ENCODE measurements at places on chromosomes 3 and 15.

- DNase-seq = no peak
Observed at GRCh38 chr3:67712259-67712658, 57.8 kb upstream of the SUCLG2 start.

- no peak for DNase-seq
Observed at GRCh38 chr3:97736928-97737327, 27.6 kb upstream of the ARL6 start.

GRCh38 chr15:55638764-55639163 is 50.6 kb upstream of the PYGO1 start:
- no peak for DNase-seq

- DNase-seq = no peak
Observed at GRCh38 chr3:52039846-52040245, 16.5 kb downstream of the DUSP7 start.

GRCh38 chr3:49013738-49014660 is 4.4 kb downstream of the DALRD3 start:
- peak; percentile 67 for DNase-seq

DNA sequence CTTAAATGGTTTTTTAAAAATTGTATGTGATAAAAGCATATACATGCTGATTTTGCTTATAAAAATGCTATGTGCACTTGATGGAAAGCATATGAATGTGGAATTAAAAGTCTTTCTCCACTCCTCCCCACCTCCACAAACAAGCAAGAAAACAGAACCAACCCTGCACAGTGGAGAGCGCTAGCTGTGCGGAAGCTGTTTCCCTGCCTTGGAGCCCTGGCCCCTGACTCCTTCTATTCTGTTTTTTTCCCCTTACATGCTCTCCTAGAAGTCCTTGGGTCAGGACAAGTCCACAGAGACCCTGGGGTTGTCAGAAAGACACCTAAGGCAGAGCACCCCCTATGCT is 64.2 kb downstream of the BOC start:
- DNase-seq = no peak

DNA sequence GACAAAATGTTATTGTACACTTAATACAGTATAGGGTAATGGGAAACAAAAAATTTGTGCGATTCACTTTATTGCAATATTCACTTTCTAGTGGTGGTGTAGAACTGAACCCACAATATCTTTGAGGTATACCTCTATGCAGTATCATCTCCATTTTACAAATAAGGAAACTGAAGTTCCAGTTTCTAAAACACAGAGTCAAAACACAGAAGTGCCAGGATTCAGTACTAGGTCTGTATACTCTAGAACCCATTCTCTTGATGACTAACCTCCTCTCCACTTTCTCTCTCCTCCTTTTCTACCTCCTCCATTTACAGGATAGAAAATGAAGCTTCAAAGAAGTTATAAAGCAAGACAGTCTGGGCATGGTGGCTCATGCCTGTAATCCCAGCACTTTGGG is 62.2 kb downstream of the MB21D2 start:
- DNase-seq = no peak
